ENCODE measurements at places on chromosomes 6 and 20.

- DNase-seq = no peak
These were observed 22.6 kb downstream of the SLC2A12 start for GRCh38 chr6:134029495-134030455.

DNA sequence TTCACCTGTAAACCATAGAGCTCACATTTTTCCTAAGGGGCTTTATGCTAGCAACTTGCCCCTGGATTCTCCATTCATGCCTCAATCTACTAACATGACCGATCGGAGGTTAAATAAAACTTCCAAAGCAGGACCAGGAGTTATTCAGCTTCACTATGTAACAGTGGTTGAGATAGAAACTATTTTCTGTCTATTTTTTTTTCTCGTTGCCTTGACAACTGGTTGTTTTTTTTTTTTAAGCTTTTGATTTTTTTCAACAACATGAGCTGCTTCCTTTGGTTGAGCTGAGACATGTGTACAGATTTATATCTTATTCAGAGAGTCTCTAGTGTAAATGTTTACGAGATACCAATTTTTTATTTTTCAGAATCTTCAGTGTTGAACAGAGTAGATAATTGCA lies 85.7 kb downstream of the SHLD1 start:
- DNase-seq = no peak

GRCh38 chr20:3901028-3901705 lies 12.0 kb downstream of the PANK2 start:
- no peak for DNase-seq

- DNase-seq = no peak
These were observed 185.2 kb downstream of the MYLK4 start for GRCh38 chr6:2565499-2565898.

DNA sequence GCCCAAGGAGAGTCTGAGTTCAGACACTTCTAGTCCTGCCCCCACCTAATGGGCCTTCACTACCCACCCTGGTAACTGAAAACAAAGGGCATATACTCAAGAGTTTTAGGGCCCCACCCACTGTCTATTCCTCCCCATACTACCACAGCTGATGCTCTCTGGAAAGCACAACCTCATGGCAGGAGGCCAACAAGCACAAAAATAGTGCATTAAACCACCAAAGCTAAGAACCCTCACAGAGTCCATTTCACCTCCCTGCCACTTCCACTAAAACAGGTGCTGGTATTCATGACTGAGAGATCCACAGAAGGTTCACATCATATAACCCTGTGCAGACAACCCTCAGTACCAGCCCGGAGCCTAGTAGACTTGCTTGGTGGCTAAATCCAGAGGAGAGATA lies 132.1 kb upstream of the ADGRB3 start:
- DNase-seq = no peak

DNA sequence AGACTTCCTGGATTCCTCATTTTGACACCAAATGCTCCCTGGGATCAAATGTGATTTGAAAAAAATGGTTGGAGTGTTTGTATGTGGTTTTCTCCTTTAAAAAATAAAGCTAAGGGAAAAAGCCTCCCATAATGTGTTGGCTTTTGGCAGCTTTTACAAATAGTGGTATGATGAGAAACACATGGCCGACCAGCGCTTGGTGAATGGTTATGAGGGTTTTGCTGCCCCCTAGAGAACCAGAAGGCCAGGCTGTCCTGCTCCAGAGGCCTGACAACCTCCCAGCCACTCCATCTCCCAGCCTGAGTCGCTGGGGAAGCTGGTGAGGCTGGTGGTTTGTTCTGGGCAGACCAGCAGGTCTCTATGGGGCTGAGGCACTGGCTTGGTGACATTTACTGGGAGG lies 69.3 kb downstream of the CLIC5 start:
- DNase-seq = peak; percentile 15
